Activated T-helper 1 cell treated with Interleukin-2 at 50 U/mL for 16 hours (primary cell): ENCODE measurements at places on chromosomes 7 and 10.

DNA sequence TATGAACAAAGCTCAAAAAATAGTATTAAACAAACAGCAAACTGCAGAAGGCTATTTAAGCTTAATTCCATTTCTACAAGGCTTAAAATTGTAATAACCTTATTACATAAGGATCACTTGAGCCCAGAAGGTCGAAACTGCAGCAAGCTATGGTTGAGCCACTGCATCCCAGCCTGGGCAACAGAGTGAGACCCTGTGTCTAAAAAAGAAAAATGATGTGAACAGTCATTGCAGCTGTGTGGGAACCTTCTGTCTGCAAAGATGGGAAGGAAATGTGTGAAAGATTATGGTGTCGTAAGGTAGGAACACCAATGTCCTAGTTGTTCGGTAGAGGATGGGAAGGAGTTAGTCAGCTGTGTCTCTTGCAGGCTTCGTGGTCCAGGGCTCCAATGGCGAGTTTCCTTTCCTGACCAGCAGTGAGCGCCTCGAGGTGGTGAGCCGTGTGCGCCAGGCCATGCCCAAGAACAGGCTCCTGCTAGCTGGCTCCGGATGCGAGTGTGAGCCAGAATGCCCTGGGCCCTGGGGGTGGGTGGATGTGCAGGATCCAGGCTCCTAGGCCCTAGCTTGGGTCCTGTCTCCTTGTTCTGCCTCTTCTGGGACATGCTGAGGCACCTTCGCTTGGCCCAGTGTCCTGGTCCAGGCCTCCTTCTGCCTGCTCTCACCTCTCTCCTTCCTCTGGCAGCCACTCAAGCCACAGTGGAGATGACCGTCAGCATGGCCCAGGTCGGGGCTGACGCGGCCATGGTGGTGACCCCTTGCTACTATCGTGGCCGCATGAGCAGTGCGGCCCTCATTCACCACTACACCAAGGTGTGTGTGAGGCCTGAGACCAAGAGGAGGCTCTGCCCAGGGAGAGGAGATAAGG is 9.1 kb downstream of the C10orf62 start:
- no peak for DNase-seq

DNA sequence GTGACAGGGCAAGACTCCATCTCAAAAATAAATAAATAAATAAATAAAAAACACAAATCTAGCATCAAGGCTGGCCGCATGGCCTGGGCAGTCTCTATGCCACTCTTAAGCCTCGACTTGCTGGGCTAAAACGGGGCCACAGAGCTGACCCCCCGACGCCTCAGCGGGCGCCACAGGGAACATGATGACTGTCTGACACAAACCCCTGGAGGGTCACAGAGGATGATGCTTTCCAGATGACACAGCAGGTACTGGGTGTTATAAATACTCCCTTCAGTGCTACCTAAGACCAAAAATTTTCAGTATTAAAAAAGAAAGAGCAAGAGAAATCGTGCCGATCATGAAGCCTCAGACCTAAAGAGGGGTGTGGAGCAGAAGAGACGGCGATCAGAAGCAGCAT is 176.8 kb downstream of the MAD1L1 start:
- no peak for DNase-seq

DNA sequence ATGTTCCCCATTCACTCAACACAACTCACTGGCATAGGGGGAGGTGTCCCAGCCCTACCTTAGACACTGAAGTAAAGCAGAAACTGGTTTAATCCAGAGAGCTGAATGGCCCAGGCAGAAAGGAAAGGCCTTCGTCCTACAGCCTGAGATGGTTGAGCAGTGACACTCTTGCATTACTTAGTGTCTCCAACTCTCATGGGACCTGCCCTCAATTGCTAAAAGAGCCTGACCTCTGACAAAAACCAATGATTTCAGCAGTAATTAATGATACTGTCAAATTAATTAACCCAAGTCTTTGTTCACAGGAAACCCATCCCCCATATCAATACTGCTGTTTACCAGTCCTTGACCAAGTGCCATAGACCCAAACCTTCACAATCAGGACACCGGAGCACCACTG is 48.6 kb downstream of the ICA1 start:
- no peak for DNase-seq

DNA sequence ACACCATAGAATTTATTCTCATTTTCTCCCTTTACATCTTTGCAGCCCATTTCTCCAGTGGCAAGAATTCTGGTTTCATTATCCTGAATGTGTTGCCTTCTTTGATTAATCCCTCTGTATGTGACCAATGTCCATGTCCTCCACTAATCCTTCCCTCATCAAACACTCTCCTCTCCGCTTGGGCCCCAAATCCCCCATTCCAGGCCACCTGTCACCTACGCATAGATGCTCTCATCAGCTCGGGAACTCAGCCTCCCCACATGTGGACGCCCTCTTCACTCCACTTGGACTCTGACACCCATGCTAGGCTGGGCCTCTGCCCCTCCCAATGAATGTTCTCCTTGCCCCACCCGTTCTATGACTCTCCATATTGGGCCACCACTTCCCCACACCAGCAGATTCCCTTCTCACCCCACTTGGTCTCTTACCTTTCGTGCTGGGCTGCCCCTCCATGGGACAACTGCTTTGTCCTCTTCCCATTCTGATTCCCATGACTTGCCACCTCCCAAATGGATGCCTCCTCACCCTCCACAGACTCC is 18.7 kb upstream of the RBM20 start:
- DNase-seq = no peak

DNA sequence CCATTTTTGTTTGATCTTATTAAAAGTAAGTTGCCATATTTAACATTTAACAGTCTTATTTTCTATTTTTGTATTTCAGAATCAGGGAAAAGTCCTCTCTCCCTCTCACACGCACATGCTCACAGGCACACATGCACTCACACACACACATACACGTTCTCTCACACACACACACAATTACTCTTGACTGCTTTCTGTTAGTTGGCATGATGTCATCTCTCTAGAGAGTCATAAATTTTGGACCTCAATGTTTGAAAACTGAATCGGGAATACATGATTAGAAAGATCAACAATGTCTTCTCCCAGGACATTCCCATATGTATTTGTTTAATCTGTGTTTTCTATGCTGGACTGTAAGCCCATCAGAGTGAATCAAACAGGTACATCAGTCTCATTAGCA is 165.7 kb upstream of the AHR start:
- DNase-seq = no peak

GRCh38 chr7:50644586-50644985 is 79.4 kb upstream of the DDC start:
- DNase-seq = no peak

- DNase-seq = no peak
Observed at GRCh38 chr7:37032258-37032601, 307.9 kb upstream of the AOAH start.

GRCh38 chr7:37027104-37027503 is 302.8 kb upstream of the AOAH start:
- no peak for DNase-seq

GRCh38 chr7:17329440-17329839 is 31.0 kb downstream of the AHR start:
- DNase-seq = no peak

DNA sequence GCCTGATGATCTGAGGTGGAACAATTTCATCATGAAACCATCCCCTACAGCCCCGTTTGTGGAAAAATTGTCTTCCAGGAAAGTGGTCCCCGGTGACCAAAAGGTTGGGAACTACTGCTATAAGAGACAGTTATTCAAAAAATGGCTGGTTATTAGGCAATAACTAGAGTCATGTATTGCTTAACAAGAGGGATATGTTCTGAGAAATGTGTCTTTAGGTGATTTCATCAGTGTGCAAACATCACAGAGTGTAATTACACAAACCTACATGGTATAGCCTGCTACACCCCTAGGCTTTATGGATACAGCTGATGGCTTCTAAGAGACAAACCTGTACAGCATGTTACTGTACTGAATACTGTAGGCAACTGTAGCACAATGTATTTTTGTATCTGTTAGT is 71.3 kb upstream of the CSTF2T start:
- DNase-seq = no peak

DNA sequence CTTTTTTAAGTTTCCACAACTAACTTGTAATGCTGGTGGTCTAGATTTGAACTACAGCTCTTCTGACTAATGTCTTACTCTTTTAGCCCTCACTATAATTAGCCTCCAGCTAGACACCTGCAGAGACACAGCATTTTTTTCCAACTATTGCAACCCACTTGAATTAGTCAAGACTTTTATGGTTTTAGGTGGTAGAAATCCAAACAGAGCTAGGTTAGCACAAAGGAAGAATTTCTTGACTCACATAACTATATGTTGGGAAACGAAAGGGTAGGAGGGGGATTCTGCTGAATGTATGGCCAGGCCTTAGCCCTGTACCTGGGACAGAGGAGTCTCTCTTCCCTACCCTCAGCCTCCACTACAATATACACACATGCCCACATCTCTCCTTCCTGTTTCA is 586.1 kb downstream of the INHBA start:
- no peak for DNase-seq

DNA sequence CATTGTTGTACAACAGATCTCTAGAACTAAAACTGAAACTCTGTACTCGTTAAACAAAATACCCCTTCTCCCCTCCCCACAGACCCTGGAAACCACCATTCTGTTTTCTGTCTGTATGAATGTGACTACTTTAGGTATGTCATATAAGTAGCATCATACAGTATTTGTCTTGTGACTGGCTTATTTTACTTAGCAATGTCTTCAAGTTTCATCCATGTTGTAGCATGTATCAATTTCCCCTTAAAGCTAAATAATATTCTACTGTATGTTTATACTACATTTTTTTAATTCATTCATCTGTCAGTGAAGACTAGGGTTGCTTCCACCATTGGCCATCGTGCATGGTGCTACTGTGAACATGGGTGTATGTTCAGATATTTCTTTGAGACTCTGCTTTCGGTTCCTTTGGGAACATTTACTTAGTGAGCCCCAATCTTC is 71.2 kb upstream of the RPA3 start:
- no peak for DNase-seq

DNA sequence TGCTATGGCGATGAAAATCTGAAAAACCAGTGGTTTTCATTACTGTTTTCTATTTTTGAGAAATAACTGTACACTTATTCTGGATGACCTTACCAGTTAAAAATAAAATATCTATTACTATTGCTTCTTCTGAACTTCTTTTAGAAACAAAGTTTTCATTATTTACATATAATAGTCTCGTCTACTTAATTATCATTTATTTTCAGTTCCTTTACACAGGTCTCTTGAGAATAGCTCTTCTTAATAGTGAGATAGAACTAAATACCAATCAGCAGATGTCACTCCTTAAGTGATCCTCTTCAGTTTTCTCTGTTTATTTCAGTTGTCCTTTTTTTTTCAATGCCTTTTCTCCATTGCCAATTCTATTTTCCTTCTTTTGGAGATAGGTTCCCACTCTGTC is 4.3 kb upstream of the GLCCI1 start:
- DNase-seq = no peak

GRCh38 chr10:73803680-73804286 is 7.6 kb downstream of the NDST2 start:
- DNase-seq = no peak

DNA sequence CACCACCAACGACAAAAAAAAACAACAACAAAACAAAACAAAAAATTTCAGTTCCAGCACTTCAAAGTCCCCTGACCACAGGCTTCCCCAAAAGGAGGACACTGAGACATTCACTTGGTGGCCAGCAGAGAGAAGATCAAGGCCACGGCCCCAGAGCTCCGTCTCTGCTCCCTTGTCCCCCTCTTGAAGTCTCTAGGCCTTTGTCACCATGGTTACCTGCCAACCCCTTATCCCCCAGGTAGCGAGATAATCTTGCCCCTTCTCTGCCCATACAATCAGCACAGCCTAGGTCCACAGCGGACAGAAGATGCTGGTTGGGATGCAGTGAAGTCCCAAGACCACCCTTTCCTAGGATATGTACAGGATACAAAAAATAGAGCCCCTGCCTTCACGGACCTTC is 30.7 kb downstream of the AFAP1L2 start:
- DNase-seq = no peak

- DNase-seq = no peak
Observed at GRCh38 chr7:11127114-11127785, 153.6 kb downstream of the PHF14 start.

DNA sequence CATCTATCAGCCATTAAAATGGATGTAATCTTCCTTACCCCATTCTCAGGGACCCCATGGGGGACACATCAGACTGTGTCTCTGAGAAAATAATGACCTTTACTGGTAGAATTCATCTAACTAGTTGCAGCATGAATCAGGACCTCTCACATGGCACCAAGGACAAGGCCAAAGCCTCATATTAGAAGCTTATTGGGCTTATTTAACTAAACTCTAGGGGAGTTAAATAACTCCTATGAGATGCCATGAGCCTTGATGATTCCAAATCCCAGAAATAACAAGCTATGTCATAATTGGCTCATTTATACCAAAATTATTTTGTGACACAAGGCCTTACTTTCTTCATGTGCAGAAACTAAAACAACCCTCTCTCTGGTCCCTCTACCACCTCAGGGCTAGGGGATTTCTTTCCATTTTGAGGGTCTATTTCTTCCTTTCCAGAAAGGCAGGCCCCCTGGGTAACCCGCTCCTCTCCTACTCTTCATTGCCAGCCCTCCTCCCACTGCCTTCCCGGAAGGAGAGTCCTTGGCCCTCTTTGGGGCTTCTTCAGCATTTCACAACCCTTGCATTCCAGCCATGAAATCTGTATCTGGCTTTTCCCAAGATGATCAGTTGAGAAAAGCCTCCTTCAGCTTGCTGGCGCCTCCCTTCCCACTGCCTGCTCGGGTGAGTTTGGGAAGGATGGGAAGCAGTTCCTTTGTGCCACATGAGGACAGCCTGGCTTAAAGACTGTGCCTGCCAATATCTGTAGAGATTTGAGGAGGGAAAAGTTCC is 41.8 kb upstream of the TRIM8 start:
- DNase-seq = no peak

GRCh38 chr10:116538456-116538855 is 7.3 kb upstream of the PNLIP start:
- DNase-seq = no peak

- DNase-seq = no peak
Observed at GRCh38 chr10:124449170-124450011, 444 bp downstream of the NKX1-2 start.

DNA sequence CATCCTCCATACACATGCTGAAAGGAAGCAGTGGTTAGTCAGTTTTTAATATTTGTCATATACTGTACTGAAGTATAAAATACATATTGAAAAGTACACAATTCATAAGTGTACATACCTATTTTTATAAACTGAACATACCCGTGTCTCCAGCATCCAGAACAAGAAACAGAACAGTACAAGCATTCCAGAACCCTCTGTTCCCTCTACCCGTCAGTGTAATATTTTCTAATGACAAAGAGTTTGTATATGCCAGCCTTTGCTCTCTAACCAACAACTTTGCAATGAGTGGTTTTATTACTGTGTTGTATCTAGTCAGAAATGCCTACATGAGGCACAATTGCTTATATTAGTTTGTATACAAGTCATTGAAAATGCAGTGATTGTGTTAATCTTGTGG is 18.7 kb upstream of the RAB18 start:
- no peak for DNase-seq

DNA sequence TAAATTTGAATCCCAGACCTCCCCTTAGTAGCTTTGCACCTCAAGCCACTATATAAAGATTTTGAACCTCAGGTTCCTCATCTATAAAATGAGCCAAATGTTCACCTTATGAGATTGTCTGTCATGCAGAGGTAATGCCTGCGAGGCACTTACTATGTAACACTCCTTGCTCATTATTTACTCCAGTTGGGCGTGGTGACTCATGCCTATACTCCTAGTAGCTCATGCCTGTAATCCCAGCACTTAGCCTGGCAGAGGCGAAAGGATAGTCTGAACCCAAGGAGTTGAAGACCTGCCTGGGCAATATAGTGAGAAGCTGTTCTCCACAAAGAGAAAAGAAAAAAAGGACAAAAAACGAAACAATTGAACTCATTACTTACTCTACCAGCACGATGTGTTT is 82.2 kb downstream of the MDFIC start:
- DNase-seq = no peak
